ENCODE measurements at places on chromosomes 2 and 18. TPM values are rescaled to one million over a fixed set of nuclear protein-coding genes. Genes with fewer than 3 reads are reported as not detected.

Gene LRRC30
- not detected for total RNA-seq

- DNase-seq: no peak
Observed at GRCh38 chr2:101348883-101349282, 38.4 kb downstream of the CREG2 start.

Gene HOXD12
- total RNA-seq: not detected

DNA sequence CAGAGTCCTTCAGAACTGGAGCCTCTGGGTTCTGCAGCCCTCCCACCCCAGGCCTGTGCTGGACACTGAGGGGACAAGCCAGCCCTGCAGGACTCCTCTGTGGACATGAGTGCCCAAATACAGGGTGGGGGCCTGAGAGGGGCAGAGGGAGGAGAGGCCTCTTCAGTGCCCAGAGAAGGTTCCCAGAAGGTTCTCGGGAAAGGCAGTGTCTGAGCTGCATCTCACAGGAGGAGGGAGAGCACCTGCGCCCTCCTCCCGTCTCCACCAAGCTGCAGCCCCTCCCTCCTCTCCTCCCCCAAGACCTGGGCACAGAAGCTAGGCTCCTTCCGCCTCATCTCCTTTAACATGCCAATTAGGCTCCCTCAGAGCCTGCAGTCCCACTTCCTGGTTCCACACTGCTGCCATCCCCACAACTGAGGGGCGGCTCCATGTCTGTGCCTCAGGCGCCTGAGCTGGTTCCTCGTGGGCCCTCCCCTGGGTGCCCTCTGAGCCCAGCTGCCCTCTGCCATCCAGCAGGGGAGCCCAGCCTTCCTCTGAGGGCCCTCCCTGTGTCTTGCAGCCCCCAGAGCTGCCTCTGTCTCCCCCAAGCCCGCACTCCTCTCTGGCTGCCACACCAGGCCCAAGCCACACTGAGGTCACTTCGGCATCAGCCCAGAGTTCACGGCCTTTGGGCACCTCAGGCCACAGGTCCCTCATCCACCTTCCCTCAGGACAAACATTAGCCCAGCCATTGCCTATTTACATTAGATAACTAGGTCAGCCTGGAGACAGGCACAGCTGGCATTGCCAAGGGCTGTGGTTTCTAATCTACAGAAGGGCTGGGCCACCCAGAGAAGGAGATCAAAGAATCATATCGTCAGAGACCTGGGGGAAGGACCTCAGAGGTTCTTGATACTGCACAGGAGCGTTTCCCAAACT is 28.9 kb downstream of the KCNK3 start:
- no peak for DNase-seq

GRCh38 chr2:113979191-113980128 is 89.6 kb downstream of the ACTR3 start:
- no peak for DNase-seq

Gene IL36RN
- total RNA-seq: not detected

DNA sequence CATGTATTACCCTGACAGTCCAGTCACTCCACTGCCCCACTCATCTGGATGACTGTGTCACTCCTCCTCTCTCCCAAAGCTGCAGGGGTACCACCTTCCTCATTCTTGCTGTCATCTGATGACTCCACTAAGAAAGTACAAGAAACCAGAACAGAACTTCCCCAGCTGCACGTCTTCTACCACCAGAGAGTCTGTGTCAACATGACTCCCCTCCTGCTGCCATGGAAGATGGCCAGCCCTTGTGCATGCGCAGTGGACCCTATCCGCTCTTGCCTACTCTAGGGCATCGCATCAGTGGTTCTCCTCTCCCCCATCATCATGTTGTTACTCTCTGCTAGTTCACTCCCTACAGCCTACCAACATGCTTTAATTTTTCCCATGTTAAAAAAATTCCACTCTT is 14.5 kb upstream of the ST8SIA3 start:
- DNase-seq: no peak

- no peak for DNase-seq
Observed at GRCh38 chr2:215727507-215728503, 285.5 kb downstream of the MREG start.

Gene NAGK
- total RNA-seq: 100 TPM

GRCh38 chr2:178700922-178701342 is 106.3 kb downstream of the TTN start:
- DNase-seq: no peak

DNA sequence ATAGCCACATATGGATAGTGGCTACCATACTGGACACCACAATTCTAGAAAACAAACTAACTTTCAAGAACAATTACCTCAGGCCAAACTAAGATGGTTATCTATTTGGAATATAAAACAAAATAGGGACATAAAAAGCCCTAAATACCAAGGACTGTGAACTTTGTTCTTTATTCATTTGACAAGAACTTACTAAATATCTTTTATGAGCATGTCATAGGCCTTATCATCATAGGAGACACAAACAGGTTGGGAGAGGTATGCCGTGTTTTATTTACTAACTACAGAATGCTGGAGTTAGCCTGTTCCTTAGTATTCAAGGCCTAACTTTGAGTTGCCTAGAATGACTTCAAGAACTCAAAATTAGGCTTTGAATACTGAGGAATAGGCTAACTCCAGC is 32.1 kb downstream of the CCDC93 start:
- DNase-seq: no peak

GRCh38 chr2:120923426-120923825 is 187.8 kb downstream of the GLI2 start:
- DNase-seq: no peak

Gene FHL2
- total RNA-seq: 326 TPM

GRCh38 chr2:48480526-48480925 is 49.4 kb upstream of the STON1 start:
- peak; percentile 13 for DNase-seq

Gene FHOD3
- 28.4 TPM for total RNA-seq

Gene CHRNA1
- not detected for total RNA-seq

Gene FZD7
- 34.8 TPM for total RNA-seq

DNA sequence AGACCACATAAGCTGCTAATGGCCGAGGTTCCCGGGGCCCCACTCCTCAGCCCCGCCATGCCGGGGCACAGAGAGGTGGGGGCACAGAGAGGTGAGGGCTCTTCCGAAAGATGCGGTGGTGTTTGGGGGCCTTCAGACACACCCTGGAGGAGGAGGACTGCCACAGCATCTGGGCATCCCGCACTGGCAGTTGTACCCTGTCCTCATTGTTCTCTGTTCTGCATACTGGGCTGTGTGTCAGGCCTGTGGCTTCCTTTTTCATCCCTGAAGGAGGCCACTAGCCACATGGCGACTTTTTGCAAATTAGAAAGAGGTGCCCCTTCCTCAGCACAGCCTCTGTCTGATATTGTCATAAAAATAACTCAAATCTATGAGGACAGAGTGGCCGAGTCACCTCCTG is 150.1 kb downstream of the CTIF start:
- no peak for DNase-seq

DNA sequence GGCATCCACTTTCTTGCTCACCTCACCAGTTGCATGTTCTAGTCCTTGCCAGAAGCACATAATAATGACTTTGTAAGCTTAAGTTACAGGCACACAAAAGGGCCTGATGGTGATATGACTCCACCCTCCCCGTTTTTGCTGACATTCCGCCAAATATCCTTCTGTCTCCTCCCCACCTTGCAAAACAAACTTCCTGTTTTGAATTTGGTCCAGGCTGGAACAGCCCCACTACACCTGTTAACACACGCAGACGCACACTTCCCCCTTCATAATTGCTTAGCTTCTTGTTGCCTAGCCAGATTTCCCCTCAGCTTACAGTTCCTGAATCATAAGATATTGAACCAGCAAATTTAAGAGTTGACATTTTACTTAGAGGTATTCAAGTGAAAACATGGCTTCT is at the start of gene MGAT5:
MGAT5 (plus strand) TSS at position 269 of the 400 bp plus-strand sequence. CDS start 332 bp downstream, outside the sequence.
- DNase-seq: no peak

- DNase-seq: no peak
Observed at GRCh38 chr2:24342110-24342910, 18.0 kb downstream of the ITSN2 start.

DNA sequence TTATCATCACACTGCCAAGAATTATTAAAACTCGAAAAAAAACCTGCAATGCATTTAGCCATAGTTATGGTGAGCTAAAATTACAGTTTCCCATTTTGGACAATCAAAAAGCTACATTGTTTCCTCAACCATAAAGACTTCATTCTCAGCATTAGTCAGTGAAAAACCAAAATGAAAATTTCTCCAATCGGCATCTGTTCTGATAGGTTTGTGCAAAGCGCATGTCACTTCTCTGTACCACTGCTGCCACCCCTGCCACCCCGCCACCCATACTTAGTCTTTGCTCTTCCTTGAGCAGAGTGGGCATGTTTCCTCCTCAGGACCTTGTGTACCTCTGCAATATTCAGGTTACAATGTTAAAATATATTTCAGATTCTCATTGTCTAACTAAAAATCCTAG is 7.1 kb upstream of the ZBTB14 start:
- DNase-seq: no peak

- DNase-seq: no peak
Observed at GRCh38 chr2:96142217-96143113, 2.8 kb downstream of the DUSP2 start.

DNA sequence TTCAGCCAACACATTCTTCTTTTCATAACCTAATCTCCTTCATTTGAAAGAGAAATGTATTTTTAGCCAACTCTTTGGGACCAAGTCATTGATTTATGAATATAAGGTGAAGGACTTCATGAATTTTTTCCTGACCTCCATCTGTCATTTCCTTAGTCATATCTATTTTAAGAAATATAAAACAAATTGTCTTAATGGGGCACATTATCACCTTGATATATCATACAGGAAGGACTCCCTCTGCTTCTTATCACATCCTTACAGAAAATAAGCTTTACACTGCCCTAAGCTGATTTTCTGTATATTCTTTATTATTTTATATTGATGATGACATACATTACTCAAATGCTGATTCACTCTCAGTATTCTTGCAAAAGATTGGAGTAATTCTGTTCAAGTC is 1076.2 kb downstream of the TDRD15 start:
- DNase-seq: no peak

Gene CD8B2
- not detected for total RNA-seq

DNA sequence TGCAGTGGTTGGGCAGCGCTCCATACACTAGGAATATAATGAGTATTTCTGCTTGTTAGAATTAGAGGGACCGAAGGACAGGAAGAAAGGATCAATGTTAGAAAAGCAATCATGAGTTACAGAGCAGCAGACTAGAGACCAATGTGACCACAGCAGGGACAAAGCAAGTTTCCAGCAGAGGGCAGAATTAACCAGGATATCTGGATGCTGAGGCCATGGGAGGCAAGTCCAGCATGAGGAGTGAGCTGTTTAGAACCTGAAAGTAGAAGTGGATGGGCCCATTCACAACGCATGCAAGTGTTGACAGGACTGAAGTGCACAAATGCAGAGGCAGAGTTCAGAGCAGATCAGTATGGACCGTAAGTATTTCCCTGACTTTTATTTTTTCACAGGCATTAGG is 910.4 kb upstream of the GYPC start:
- no peak for DNase-seq

GRCh38 chr2:27621524-27621923 is 7.3 kb downstream of the CCDC121 start:
- DNase-seq: no peak

DNA sequence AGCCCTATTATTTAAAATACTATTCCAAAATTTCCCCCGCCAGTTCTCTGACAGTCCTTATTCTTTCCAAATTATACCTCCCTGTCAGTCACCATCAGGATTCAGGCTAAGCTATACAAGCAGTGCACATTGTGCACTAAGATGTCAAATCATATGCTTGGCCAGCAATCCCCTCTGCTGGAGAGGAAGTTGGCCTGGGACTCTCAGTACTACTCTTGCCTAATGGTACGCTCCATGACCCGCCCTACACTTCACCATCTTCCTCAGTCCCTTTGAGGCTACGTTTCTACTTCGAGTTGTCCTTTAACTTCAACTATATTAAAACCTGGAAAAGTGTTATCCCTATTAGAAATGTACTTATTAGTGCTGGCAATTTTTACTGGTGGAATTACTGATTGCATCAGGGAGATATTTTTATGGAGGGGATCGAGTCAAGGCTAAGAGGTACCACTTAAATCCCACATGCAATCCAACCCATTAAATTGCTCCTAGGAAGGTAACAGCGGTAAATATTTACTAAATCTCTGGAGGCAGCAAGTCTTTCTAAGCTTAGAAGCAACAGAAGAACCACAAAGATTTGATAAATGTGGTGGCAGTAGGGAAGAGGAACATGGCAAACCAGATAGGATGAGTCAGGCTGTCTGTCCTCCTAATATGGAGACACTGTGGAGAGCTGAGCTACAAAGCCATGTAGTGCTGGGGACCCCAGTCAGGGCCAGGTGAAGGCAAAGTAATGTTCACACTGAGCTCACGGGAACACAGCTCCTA is 2.7 kb downstream of the USP40 start:
- no peak for DNase-seq

DNA sequence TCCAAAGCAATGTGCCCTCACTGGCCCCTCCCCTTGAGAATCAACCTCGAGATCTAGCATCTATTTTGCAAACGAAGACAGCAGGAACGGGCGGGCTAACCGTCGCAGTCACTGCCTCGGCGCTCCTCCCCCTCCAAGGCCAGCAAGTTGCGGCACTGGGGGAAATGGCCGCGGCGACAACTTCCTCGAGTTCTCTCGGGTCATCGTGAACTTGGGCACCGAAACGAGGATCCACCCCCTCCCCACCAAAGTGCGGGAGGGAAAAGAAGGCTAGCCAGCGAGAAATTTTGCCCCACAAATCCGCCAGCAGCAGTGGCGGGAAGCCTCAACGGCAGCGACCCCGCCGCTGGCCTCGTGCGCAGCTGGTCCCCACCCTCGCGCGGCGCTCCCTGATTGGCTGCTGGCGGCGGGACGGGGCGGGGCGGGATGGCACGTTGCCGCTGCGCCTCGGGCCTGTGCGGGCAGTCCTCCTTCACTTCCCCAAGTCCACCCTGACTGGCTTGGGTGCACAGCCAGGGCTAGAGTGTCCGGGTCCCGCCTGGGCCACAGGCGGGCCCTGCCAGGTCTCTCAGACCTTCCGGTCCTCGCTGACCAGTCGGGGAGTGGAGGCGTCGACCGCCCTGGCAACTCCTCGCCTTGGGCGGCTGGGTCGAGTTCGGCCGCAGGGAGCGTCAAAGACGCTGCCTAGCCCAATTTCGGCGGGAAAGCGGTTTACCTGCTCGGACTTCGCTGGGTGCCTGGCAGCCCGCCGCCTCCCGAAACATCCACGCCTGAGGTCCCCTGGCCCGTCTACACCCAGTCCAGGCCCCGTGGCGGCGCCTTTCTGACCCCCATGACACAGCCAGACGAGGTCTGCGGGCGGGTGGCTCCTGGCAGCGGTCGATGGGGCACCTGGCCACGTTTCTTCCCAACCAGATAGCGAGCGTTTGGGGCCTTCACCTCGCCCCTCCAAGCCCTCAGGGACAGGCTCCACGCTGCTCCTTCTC is at the start of gene BOLL:
BOLL (minus strand) TSS at position 364 of the 986 bp plus-strand sequence. CDS start 3,469 bp downstream, outside the sequence.
- no peak for DNase-seq

GRCh38 chr2:29074411-29074810 is at the start of gene PCARE:
Gene PCARE (minus strand): TSS chr2:29074523. CDS start chr2:29074261, 262 bp downstream.
- DNase-seq: no peak

- DNase-seq: no peak
Observed at GRCh38 chr2:196802401-196802800, 2.9 kb upstream of the GTF3C3 start.

- no peak for DNase-seq
Observed at GRCh38 chr2:181613241-181613640, 43.7 kb downstream of the CERKL start.

Gene SELENOI
- total RNA-seq: 19.3 TPM

Gene TRPM8
- total RNA-seq: 4.1 TPM

Data from epithelial cell of proximal tubule (primary cell).